ENCODE measurements at places on chromosomes 16 and 17. TPM values are rescaled to one million over a fixed set of nuclear protein-coding genes. Genes with fewer than 3 reads are reported as not detected.

GRCh38 chr17:74270333-74270732, 3.7 kb upstream of the DNAI2 start:
- H3K27ac ChIP-seq, result no peak overlapping the region
- no peak for DNase-seq
- peaks cover 14% of the 10 kb centered on the region for H3K27me3 ChIP-seq
- H3K4me3 ChIP-seq, result no peak overlapping the region

GRCh38 chr17:45106582-45106981, 25.7 kb downstream of the PLCD3 start:
- no peak for DNase-seq
- H3K4me3 ChIP-seq, result no peak overlapping the region
- peaks cover 46% of the 10 kb centered on the region for H3K36me3 ChIP-seq
- H3K4me1 ChIP-seq, result no peaks in the 10 kb centered on the region
- H3K27me3 ChIP-seq, result no peaks in the 10 kb centered on the region

Gene WNT9B
- total RNA-seq, result 0.84 TPM

DNA sequence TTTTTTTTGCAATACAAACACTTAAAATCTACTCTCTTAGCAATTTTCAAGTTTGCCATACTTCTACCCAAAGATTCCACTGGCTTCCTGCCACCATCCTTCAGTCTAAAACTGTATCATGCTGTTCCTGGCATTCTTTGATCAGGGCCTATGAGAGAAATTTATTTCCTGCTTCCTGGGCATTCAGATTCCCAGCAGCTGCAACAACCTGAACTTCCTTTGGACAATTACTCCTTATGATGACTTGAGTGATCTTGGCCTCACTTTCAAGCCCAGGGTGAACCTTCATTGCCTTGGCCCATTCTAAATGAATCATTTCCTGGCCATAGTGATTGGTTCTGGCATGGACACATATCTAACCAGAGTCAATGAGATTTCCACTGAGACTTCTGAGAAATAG, 18.0 kb upstream of the MON1B start:
- DNase-seq, result no peak
- no peak overlapping the region for H3K4me3 ChIP-seq
- no peak overlapping the region for H3K27ac ChIP-seq
- no peaks in the 10 kb centered on the region for H3K27me3 ChIP-seq
- H3K36me3 ChIP-seq, result no peaks in the 10 kb centered on the region

DNA sequence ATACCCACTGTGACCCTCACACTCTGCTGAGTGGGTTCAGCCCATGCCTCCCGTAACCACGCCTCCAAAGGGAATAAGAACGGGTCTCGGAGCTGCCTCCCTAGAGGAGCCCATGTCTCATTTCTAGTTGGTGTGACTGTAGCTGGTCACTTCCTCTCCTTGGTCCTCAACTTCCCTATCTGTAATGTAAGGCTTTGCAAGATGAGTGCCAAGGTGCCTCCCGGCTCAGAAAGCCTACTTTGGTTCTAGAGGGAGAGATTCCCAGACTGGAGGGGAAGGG, 20.8 kb downstream of the C16orf74 start:
- peaks cover 8% of the 10 kb centered on the region for H3K4me1 ChIP-seq
- H3K27me3 ChIP-seq, result no peaks in the 10 kb centered on the region
- DNase-seq, result no peak
- H3K4me3 ChIP-seq, result no peak overlapping the region
- no peaks in the 10 kb centered on the region for H3K36me3 ChIP-seq

DNA sequence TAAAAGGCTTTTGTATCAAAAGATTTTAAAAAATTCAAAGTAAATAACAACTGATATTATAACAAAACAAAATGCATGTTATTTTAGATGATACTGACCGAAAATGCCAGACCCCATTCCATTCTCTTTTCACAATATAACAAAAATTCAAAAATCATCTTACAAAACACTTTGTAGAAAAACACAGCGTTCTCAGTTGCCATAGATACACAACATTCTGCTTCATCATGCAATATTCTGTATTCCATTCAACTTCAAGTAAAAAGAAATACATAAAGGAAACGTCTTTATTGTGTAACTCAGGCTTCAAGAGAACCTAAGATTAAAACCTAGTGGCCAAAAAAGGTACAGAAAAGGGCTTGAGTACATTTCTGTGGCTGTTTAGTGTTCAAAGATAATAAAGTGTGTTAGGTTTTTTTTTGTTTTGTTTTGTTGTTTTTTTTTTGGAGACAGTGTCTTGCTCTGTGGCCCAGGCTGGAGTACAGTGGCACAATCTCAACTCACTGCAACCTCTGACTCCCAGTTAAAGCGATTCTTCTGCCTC, 250.5 kb downstream of the CEP112 start:
- no peaks in the 10 kb centered on the region for H3K27me3 ChIP-seq
- no peak for DNase-seq
- H3K4me1 ChIP-seq, result no peaks in the 10 kb centered on the region

Gene NOTUM
- 0.89 TPM for total RNA-seq

Gene KRT31
- not detected for total RNA-seq

DNA sequence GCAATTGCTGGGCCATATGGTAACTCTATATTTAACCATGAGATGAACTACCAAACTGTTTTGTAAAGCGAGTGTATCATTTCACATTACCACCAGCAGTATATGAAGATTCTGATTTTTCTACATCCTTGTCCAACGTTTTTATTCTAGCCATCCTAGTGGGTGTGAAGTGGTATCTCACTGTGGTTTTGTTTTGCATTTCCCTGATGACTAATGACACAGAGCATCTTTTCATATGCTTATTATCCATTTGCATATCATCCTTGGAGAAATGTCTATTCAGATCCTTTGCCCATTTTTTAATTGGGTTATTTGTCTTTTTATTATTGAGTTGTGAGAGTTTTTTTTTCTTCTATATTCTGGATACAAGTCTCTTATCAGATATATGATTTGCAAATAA, 83.6 kb downstream of the AKAP1 start:
- H3K4me3 ChIP-seq, result no peak overlapping the region
- no peak overlapping the region for H3K27ac ChIP-seq
- no peak for DNase-seq
- H3K27me3 ChIP-seq, result peaks cover 5% of the 10 kb centered on the region
- H3K4me1 ChIP-seq, result no peaks in the 10 kb centered on the region

DNA sequence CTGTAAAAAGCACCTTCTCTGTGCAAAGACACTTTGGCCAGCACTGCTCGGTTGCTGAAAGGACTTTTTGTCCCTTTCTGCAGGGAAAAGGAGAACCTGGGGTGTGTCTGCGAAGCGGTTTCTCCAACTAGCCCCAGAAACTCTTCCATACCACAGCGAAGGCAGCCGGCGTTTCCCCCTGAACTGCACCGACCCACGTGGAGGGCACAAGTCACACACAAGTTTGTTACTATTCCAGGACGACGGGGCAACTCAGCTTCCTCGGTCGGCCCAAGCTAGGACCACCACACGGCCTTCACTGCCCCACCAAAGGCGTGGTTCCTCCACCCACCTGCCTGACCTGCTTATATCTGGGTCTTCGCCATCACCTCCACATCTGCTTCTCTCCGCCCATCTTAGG, 1.9 kb downstream of the RTN4RL1 start:
- H3K36me3 ChIP-seq, result no peaks in the 10 kb centered on the region
- H3K27ac ChIP-seq, result no peak overlapping the region
- H3K27me3 ChIP-seq, result peaks cover 57% of the 10 kb centered on the region

Gene TMEM100
- 7.3 TPM for total RNA-seq

GRCh38 chr16:10728003-10728887, 15.4 kb upstream of the NUBP1 start:
- no peak for DNase-seq
- H3K27ac ChIP-seq, result no peak overlapping the region
- no peak overlapping the region for H3K4me3 ChIP-seq
- no peaks in the 10 kb centered on the region for H3K36me3 ChIP-seq

DNA sequence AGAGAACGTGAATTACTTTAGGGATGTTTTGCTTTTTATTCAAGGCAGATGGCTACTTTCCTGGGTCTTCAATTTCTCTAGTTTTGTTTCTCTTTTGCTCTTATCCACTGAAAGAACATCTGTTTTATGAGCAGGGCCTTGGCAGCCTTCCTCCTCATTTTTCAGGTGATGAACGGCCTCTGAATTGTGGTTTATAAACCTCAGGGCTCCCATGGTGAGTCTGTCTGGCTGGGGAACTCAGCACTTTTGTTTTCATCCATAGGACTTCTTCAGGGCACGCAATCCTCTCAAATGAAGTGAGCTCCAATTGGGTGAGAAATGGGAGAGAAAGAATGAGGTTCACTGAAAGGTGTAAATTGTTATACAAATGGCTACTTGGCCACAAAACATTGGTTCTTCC, 186.4 kb upstream of the ERCC4 start:
- no peaks in the 10 kb centered on the region for H3K36me3 ChIP-seq
- DNase-seq, result no peak
- H3K27ac ChIP-seq, result no peak overlapping the region
- H3K27me3 ChIP-seq, result no peaks in the 10 kb centered on the region
- H3K4me1 ChIP-seq, result no peaks in the 10 kb centered on the region

Gene TBC1D3
- total RNA-seq, result not detected

GRCh38 chr17:60151355-60151754, 1.6 kb downstream of the CA4 start:
- peaks cover 4% of the 10 kb centered on the region for H3K4me1 ChIP-seq
- H3K27ac ChIP-seq, result no peak overlapping the region
- no peak for DNase-seq
- H3K27me3 ChIP-seq, result peaks cover 56% of the 10 kb centered on the region
- H3K36me3 ChIP-seq, result no peaks in the 10 kb centered on the region
- no peak overlapping the region for H3K4me3 ChIP-seq

DNA sequence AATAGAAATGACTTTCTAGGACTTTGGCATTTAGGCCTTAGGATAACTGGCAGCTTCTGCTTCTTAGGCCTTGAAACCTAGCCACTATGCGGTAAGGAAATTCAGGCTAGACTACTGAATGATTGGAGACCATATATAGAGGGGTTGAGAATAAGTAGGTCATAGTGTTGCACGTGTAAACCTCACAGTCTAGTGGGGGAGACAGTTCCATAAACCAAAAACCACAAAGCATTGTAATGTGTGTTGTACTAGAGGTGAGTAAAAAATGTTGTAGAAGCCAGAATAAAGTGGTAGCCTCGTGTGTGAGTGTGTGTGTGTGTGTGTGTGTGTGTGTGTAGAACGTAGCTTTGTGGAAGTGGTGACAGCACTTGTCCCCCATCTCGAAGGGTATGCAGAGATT, 188.5 kb downstream of the MAP2K6 start:
- H3K36me3 ChIP-seq, result no peaks in the 10 kb centered on the region
- DNase-seq, result peak; percentile 51
- peaks cover 22% of the 10 kb centered on the region for H3K4me1 ChIP-seq
- H3K4me3 ChIP-seq, result no peak overlapping the region

Gene ABCA3
- 4.9 TPM for total RNA-seq

- no peak overlapping the region for H3K27ac ChIP-seq
- no peaks in the 10 kb centered on the region for H3K36me3 ChIP-seq
- peaks cover 3% of the 10 kb centered on the region for H3K27me3 ChIP-seq
- H3K4me1 ChIP-seq, result no peaks in the 10 kb centered on the region
Measured at GRCh38 chr17:17425005-17425404, 51.8 kb upstream of the MED9 start.

- peak overlapping the region; percentile 95 for H3K27ac ChIP-seq
- no peak overlapping the region for H3K4me3 ChIP-seq
- no peaks in the 10 kb centered on the region for H3K36me3 ChIP-seq
Measured at GRCh38 chr17:64707050-64707591, 45.0 kb upstream of the SMURF2 start.

- no peaks in the 10 kb centered on the region for H3K36me3 ChIP-seq
- H3K4me1 ChIP-seq, result peaks cover 17% of the 10 kb centered on the region
- peak; percentile 59 for DNase-seq
- H3K4me3 ChIP-seq, result no peak overlapping the region
- no peak overlapping the region for H3K27ac ChIP-seq
Measured at GRCh38 chr17:18218756-18219415, 6.5 kb upstream of the LLGL1 start.

Gene ARL17A
- 11.0 TPM for total RNA-seq

Gene EXOC3L1
- total RNA-seq, result 0.62 TPM

DNA sequence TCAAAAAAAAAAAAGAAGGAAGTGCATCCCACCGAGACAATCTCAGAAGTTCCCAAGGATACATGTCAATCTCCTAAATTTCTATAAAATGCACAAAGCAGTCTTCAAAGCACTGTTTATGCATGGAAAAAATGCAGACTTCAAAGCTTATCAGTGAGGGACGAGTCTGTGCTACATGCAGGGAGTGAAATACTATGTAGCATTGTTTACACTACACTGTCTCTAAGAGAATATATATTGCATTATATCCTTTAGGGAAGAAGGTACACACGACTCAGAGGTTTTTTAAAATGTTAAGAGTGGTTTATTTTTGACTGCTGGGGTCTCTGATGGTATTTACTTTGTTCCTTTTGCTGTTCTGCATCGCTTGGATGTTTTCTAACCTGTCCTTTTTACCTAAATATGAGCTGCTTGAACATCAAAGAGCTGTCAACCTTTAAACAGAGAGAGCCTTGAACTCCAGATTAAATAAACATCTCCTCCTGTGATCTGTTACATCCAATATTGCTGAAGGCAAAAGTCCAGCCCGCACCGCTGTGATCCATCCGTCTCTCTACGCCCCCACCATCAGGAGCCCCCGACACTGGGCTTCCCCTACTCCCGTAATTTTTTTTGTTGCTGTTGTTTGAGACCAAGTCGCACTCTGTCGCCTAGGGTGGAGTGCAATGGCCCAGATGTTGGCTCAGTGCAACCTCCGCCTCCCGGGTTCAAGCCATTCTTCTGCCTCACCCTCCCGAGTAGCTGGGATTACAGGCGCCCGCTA, 1.4 kb downstream of the FBXO31 start:
- peak overlapping the region; percentile 70 for H3K4me3 ChIP-seq
- H3K27ac ChIP-seq, result no peak overlapping the region
- no peaks in the 10 kb centered on the region for H3K36me3 ChIP-seq
- H3K4me1 ChIP-seq, result peaks cover 25% of the 10 kb centered on the region

- peak overlapping the region; percentile 10 for H3K4me3 ChIP-seq
- H3K4me1 ChIP-seq, result peaks cover 2% of the 10 kb centered on the region
- DNase-seq, result peak; percentile 22
- H3K36me3 ChIP-seq, result no peaks in the 10 kb centered on the region
- peaks cover 3% of the 10 kb centered on the region for H3K27me3 ChIP-seq
- H3K27ac ChIP-seq, result no peak overlapping the region
Measured at GRCh38 chr17:2904135-2904534, 107.9 kb downstream of the RAP1GAP2 start.

DNA sequence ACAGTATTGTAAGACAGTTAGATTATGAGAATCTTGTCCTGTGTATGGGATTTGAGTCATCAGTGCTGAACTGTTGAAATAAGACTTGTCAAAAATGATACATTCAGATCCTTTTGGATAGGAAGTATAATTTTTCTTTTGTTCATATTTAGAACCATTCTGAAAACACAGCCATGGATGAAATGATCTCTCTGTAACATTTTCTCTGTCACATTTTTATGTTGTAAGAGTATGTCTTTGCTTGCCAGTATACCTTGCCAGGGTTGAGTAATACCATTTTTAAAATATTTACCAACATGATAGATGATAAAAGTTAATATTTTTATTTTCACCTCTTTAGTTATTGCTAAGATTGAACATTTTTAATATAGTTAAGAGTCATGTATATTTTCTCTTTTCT, 45.0 kb downstream of the NSRP1 start:
- H3K27me3 ChIP-seq, result no peaks in the 10 kb centered on the region
- no peak overlapping the region for H3K27ac ChIP-seq
- no peak for DNase-seq
- no peak overlapping the region for H3K4me3 ChIP-seq

Data from astrocyte (in vitro differentiated cells and primary cell).